ENCODE measurements at places on chromosomes 11 and 22.

DNA sequence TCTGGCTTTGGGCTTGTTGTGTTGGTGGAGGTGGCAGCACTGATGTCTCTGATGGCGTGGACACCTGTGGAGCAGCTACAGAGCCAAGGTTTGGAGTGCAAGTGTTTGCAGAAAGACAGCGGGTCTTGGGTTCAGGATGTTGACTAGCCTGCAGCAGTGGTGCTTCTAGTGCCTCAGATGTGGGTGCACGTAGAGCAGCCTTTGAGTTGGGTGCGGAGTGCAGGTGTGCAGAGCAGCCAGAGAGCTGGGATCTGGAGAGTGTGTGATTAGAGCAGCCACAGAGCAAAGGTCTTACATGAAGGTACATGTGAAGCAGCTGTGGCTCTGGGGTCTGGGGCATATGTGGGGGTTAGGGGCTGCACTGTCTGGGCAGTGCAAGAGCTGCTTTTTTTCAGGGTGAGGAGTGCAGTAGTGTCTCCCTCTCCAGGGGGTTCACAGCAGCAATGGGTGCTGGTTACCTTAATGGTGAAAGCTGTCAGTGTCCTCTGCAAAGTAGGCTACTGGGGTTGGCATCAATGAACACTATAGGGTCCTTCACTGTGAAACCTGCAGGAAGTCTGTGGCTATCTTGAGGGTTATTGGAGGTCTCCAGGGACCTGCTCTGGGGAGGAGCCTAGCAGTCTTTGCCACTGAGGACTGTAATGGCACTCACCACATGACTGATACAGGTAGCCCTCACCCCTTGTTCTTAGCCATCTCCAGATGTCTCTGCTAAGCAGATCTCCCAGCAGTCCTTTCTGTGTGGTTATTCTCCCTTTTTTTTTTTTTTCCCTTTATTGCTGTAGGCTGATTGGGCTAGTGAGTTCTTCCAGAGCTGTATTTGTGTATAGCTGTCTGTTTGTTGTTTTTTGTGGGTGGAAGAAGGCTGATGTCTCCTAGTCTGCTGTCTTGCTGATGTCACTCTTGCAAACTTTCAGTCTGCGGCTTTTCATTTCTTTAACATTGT lies 14.3 kb downstream of the BIRC2 start:
- no peaks in the 10 kb centered on the region for H3K4me1 ChIP-seq
- no peak overlapping the region for H3K4me3 ChIP-seq
- H3K27ac ChIP-seq = no peak overlapping the region
- peaks cover 16% of the 10 kb centered on the region for H3K36me3 ChIP-seq
- no peak for DNase-seq

DNA sequence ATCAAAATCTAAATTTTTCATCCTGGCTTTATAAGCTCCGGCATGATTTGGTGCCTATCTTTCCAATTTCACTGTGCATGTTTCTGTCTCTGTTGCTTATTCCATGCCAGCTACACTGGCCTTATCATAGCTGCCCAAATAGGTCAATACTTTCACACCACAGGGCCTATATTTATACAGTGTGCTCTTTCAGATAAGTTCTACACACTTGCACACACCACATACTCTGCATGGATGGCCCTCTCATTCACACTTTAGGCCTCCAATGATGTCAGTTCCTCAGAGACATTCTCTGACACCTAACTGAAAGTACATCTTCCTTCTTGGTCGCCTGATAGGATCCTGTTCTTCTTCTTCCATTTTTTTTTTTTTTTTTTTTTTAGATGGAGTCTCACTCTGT lies 7.0 kb downstream of the ALG8 start:
- H3K27ac ChIP-seq = no peak overlapping the region
- no peaks in the 10 kb centered on the region for H3K4me1 ChIP-seq
- H3K27me3 ChIP-seq = no peaks in the 10 kb centered on the region
- no peaks in the 10 kb centered on the region for H3K36me3 ChIP-seq

GRCh38 chr11:78379039-78379670 lies 38.5 kb downstream of the GAB2 start:
- no peaks in the 10 kb centered on the region for H3K36me3 ChIP-seq
- no peak for DNase-seq
- no peak overlapping the region for H3K4me3 ChIP-seq

DNA sequence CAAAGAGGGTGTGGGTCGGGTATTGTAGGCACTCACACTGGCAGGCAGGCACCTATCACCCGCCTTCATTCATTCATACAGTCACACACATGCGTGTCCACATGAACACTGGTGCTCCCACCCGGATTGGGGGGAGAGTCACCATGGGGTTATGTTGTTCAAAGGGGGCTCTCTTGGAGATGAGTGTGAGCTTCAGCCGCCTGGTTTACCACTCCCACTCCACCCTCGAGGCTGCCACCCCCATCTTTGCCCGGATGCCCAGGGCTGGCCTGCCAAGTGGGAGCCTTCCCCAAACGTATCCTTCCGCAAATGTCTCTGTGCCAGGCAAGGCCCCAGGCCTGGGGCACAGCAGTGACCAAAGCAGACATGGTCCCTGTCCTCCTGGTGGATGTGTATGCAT lies 22.6 kb downstream of the MRGPRD start:
- no peak overlapping the region for H3K27ac ChIP-seq
- no peaks in the 10 kb centered on the region for H3K27me3 ChIP-seq
- H3K36me3 ChIP-seq = no peaks in the 10 kb centered on the region
- H3K4me1 ChIP-seq = no peaks in the 10 kb centered on the region
- no peak overlapping the region for H3K4me3 ChIP-seq

Data from neural progenitor cell (in vitro differentiated cells).